Heart left ventricle (tissue), 16 donors: ENCODE measurements at places on chromosomes 7 and 10. TPM values are rescaled to one million over a fixed set of nuclear protein-coding genes. Genes with fewer than 3 reads are reported as not detected.

The FAM171A1 gene
- total RNA-seq, result 9.3 TPM

The FAM237B gene
- total RNA-seq, result not detected

The HABP2 gene
- total RNA-seq, result not detected

The DRGX gene
- not detected for total RNA-seq

The KNDC1 gene
- total RNA-seq, result 0.05 TPM

The NXPH1 gene
- total RNA-seq, result not detected

The CFAP70 gene
- total RNA-seq, result 0.99 TPM

The CPN1 gene
- not detected for total RNA-seq

The PPP1R9A gene
- 24.1 TPM for total RNA-seq

The POLR2J2 gene
- total RNA-seq, result not detected

The AGMO gene
- 0.27 TPM for total RNA-seq

The PLEKHS1 gene
- total RNA-seq, result not detected

The CRTAC1 gene
- 0.91 TPM for total RNA-seq

The ZNF25 gene
- total RNA-seq, result 18.1 TPM

DNA sequence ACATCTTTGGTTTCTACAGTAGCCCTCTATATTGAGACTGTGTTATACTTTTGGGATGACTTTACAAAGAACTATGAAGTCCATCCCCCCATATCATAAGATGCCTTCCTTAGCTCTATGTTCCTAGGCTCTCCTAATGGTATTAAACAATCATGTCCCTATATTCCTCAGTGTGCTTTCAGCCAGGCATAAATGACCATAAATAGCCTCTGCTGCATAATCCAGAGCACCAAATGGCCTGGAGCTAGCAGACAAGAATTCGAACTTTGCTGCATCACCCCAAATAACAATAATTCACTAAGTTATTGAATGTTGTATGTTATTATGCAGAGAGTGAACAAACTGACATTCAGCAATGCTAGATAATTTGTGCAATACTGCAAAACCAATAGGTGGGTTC lies 405.2 kb downstream of the DGKB start:
- no peak overlapping the region for H3K4me3 ChIP-seq
- H3K36me3 ChIP-seq, result no peaks in the 10 kb centered on the region
- DNase-seq, result no peak

DNA sequence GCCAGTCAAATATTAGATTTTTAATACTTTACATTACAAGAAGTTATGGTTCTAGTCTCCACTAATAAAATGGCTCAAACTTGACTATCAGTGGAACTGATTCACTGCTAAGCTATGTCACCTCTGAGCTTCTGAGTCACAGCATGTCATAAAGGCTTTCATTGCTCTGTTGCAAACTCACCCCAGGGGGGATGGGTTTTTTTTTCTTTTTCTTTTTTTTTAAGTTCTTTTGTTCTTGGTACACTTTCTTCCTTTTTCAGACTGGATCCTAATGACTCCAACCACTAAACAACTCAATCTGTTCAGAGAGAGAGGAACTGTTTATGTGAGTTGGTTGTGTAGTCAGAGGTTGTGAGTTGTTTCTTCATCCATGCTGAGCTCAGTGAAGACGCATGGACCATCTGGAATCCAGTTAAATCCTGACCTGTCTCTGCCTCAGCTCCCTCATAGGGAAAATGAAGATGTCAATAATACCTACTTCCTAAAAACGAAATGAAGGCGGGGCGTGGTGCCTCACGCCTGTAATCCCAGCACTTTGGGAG lies 11.0 kb downstream of the MYOF start:
- H3K36me3 ChIP-seq, result peaks cover 10% of the 10 kb centered on the region
- H3K27me3 ChIP-seq, result no peaks in the 10 kb centered on the region
- DNase-seq, result no peak

GRCh38 chr10:110481919-110482318 lies 15.8 kb upstream of the DUSP5 start:
- DNase-seq, result no peak
- H3K4me3 ChIP-seq, result no peak overlapping the region
- no peak overlapping the region for H3K27ac ChIP-seq

GRCh38 chr10:85643171-85643844 lies 723.3 kb downstream of the GRID1 start:
- peaks cover 14% of the 10 kb centered on the region for H3K4me1 ChIP-seq
- no peaks in the 10 kb centered on the region for H3K36me3 ChIP-seq
- DNase-seq, result no peak
- no peak overlapping the region for H3K27ac ChIP-seq
- H3K27me3 ChIP-seq, result no peaks in the 10 kb centered on the region

- no peak for DNase-seq
- H3K4me3 ChIP-seq, result no peak overlapping the region
- H3K36me3 ChIP-seq, result no peaks in the 10 kb centered on the region
- H3K4me1 ChIP-seq, result no peaks in the 10 kb centered on the region
- no peaks in the 10 kb centered on the region for H3K27me3 ChIP-seq
Observed at GRCh38 chr7:31705377-31705776, 18.4 kb downstream of the PPP1R17 start.

DNA sequence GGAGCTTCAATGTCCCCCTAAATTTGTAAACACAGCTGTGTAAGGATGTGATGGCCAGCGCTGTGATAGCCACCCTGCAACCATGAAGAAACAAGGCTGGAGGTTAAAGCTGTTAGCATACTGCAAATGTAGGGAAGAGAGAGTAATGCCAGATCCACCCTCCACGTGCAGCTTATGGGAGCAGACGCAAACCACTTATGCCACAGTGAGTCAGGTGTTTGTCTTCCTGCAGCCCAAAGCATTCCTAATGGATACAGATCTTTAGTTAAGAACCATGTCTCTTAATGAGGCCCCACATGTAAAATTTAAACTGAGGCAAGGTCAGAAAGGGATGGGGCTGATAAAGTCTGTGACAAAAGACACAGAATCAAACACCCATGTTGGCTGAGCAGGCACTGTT lies 13.6 kb upstream of the MYL7 start:
- no peaks in the 10 kb centered on the region for H3K27me3 ChIP-seq
- H3K36me3 ChIP-seq, result no peaks in the 10 kb centered on the region
- no peaks in the 10 kb centered on the region for H3K4me1 ChIP-seq
- DNase-seq, result no peak
- no peak overlapping the region for H3K27ac ChIP-seq

DNA sequence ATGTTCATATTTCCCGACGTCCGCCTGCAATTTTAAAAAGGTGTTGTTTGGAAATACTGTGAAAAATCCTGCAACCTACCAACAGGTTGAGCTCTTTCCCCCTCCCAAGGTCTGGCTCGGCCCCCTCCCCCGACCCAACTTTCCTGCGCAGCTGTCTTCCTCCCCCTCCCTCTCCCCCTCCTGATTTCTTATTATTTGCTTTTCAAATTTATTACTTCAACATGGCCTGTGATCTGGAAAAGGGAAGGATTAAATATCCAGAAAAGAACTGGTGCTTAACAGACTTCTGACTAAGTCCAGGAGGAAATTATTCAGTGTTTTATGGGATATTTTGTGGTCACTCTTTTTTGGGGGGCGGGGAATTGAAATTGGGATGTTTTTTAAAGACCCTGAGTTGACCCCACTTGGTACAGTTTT lies 2.4 kb downstream of the ARID5B start:
- H3K27me3 ChIP-seq, result no peaks in the 10 kb centered on the region
- peak overlapping the region; percentile 94 for H3K27ac ChIP-seq
- DNase-seq, result no peak
- H3K4me3 ChIP-seq, result peak overlapping the region; percentile 92
- H3K4me1 ChIP-seq, result peaks cover 6% of the 10 kb centered on the region
- no peaks in the 10 kb centered on the region for H3K36me3 ChIP-seq

DNA sequence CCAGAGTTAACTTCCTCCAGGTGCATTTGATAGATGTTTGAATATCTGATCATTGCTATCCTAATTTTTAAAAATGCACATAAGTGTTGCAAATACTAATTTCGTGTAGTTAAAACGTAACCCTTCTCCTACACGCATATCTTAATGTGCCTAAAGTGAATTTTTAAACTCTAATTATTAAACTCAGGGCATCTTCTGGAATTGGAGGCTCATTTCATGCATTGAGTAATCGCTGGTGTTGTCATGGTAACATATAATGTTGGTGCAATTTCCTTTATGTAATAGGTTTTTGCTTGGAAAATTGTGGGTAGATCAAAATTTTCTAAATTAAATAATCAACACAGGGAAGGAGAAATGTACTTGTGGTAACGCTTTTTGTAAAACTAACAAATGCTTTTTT lies 56.2 kb downstream of the ARMC3 start:
- H3K27me3 ChIP-seq, result no peaks in the 10 kb centered on the region
- H3K4me1 ChIP-seq, result peaks cover 3% of the 10 kb centered on the region
- H3K36me3 ChIP-seq, result no peaks in the 10 kb centered on the region
- H3K4me3 ChIP-seq, result no peak overlapping the region
- no peak overlapping the region for H3K27ac ChIP-seq
- DNase-seq, result no peak

DNA sequence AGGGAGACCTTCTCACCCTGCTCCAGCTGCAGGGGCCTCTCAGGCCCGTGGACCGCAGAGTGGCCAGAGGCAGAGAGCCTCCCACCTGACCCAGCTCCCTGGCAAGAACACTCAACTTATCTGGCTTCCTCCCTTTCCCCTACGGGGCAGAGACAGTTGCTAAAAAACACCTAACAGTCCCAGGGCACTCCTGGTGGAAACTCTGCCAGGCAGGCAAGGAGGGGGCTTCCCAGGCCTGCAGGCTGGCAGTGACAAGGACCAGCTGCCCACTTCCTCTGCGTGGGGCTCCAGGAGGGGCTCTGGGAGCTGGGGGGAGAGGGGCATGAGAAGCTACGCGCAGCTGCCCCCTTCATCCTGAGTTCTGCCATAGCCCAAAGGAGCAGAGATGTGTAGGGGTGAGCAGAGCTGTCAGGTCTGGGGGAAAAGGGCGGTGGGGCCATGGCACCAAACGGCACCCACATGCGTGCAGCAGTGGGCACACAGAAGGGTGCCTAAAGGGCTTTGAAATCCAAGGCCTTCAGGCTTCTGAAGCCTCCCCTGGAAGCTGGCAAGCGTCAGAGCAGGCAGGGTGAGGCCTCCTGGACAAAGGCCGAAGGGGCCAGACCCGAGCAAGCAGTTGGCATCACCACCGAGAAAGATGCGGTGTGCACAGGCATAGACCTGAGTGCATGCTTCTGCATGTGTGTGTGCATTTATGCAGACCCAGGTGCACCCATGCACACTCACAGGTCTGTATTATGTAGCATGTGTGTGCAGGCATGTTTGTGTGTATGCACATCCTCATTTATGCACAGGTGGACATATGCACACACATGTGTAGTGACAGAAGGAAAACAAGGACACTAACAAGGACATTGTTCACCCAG lies 14.4 kb downstream of the SPOCK2 start:
- no peaks in the 10 kb centered on the region for H3K27me3 ChIP-seq
- H3K27ac ChIP-seq, result no peak overlapping the region
- no peaks in the 10 kb centered on the region for H3K36me3 ChIP-seq
- DNase-seq, result no peak
- H3K4me3 ChIP-seq, result no peak overlapping the region
- peaks cover 18% of the 10 kb centered on the region for H3K4me1 ChIP-seq

GRCh38 chr10:17854044-17854652 lies 45.0 kb downstream of the MRC1 start:
- H3K27ac ChIP-seq, result no peak overlapping the region
- H3K27me3 ChIP-seq, result no peaks in the 10 kb centered on the region
- DNase-seq, result no peak
- no peaks in the 10 kb centered on the region for H3K4me1 ChIP-seq

- peaks cover 34% of the 10 kb centered on the region for H3K4me1 ChIP-seq
- H3K4me3 ChIP-seq, result no peak overlapping the region
- DNase-seq, result no peak
- H3K27me3 ChIP-seq, result no peaks in the 10 kb centered on the region
- no peaks in the 10 kb centered on the region for H3K36me3 ChIP-seq
- H3K27ac ChIP-seq, result no peak overlapping the region
Observed at GRCh38 chr10:35517431-35518181, 87.5 kb upstream of the GJD4 start.

- no peak overlapping the region for H3K4me3 ChIP-seq
- H3K27me3 ChIP-seq, result no peaks in the 10 kb centered on the region
- no peak for DNase-seq
- no peak overlapping the region for H3K27ac ChIP-seq
- no peaks in the 10 kb centered on the region for H3K36me3 ChIP-seq
- peaks cover 11% of the 10 kb centered on the region for H3K4me1 ChIP-seq
Observed at GRCh38 chr10:91598211-91598977, 34.5 kb downstream of the PPP1R3C start.

- peak; percentile 87 for DNase-seq
- H3K4me1 ChIP-seq, result peaks cover 38% of the 10 kb centered on the region
- no peaks in the 10 kb centered on the region for H3K27me3 ChIP-seq
- peak overlapping the region; percentile 97 for H3K27ac ChIP-seq
Observed at GRCh38 chr7:108525327-108525984, 479 bp downstream of the PNPLA8 start.

GRCh38 chr7:100895701-100895955 lies at the start of gene ACHE:
TSS of gene ACHE (minus strand) at chr7:100895888. CDS start at chr7:100894232, 1,656 bp downstream.
- no peak within 1 kb of the TSS for H3K27ac ChIP-seq
- peaks cover 37% of the 10 kb centered on the region for H3K27me3 ChIP-seq
- peaks cover 38% of the 10 kb centered on the region for H3K4me1 ChIP-seq
- H3K36me3 ChIP-seq, result no peaks in the 10 kb centered on the region

GRCh38 chr7:54969208-54969967 lies 49.4 kb upstream of the EGFR start:
- no peaks in the 10 kb centered on the region for H3K27me3 ChIP-seq
- H3K27ac ChIP-seq, result no peak overlapping the region
- DNase-seq, result no peak
- no peaks in the 10 kb centered on the region for H3K4me1 ChIP-seq
- no peaks in the 10 kb centered on the region for H3K36me3 ChIP-seq

DNA sequence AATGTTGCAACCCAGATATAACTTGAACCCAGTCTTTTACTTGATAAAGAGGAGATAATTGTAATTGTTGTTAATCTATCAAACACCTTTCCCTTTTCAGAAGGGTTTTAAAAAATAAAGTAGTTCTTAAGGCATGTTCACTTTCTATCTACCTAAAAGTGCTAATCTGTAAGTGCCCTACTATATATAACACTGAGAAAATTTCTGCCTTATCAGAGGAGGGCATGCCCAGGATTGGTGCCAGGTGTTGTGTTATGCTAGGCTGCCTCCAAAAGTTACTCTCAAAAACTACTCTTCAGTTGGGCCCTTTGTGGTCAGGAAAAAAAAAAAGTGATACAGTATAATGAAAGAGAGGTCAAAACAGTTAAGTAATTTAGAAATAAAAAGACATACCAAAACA lies 36.3 kb downstream of the SMNDC1 start:
- peak overlapping the region; percentile 85 for H3K27ac ChIP-seq
- H3K27me3 ChIP-seq, result no peaks in the 10 kb centered on the region
- peaks cover 28% of the 10 kb centered on the region for H3K4me1 ChIP-seq
- DNase-seq, result peak; percentile 55
- H3K36me3 ChIP-seq, result no peaks in the 10 kb centered on the region

- no peak for DNase-seq
- H3K36me3 ChIP-seq, result no peaks in the 10 kb centered on the region
- H3K4me3 ChIP-seq, result no peak overlapping the region
- H3K4me1 ChIP-seq, result no peaks in the 10 kb centered on the region
- H3K27ac ChIP-seq, result no peak overlapping the region
Observed at GRCh38 chr7:106017657-106018056, 54.6 kb downstream of the CDHR3 start.
